D721Med (cell line): ENCODE measurements at places on chromosomes 7 and 10.

DNA sequence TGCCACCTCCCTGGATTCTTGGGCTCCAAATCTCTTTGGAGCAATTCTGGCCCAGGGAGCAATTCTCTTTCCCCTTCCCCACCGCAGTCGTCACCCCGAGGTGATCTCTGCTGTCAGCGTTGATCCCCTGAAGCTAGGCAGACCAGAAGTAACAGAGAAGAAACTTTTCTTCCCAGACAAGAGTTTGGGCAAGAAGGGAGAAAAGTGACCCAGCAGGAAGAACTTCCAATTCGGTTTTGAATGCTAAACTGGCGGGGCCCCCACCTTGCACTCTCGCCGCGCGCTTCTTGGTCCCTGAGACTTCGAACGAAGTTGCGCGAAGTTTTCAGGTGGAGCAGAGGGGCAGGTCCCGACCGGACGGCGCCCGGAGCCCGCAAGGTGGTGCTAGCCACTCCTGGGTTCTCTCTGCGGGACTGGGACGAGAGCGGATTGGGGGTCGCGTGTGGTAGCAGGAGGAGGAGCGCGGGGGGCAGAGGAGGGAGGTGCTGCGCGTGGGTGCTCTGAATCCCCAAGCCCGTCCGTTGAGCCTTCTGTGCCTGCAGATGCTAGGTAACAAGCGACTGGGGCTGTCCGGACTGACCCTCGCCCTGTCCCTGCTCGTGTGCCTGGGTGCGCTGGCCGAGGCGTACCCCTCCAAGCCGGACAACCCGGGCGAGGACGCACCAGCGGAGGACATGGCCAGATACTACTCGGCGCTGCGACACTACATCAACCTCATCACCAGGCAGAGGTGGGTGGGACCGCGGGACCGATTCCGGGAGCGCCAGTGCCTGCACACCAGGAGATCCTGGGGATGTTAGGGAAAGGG is 913 bp downstream of the NPY start:
- no peak for DNase-seq

DNA sequence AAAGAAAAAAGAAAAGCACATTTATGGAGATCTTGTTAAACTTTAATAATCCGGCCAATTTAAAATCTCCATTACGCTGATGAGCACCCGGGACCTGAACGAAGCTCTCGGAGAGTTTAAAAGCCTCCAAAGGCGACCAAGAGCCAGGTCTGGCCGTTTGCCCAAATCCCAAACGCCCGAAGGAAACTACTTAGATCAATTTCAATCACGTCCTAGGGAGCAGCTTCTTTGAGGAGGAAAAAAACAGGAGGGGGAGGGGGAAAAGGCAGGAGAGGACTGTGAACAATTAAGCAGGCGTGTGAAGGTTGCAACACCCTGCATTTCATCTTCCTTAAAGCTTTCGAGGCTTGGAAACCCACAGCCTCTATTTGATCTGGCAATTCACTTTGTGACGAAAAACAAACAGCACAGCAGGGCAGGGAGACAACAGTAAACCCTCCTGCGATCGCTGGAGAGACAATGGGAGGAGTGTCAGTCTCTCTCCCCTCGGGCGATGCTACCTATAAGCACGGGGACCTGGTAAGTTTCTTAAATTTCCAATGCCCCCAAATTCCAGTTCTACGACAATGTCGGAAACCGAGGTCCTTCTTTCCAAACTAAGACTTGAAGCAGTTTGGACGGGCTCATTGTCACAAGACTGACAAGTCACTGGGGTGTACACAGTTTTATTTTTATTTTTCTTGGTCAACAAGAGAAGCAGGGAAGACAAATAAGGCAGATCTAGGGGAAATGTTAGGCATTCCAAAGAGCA is 1.2 kb downstream of the KLF6 start:
- no peak for DNase-seq

DNA sequence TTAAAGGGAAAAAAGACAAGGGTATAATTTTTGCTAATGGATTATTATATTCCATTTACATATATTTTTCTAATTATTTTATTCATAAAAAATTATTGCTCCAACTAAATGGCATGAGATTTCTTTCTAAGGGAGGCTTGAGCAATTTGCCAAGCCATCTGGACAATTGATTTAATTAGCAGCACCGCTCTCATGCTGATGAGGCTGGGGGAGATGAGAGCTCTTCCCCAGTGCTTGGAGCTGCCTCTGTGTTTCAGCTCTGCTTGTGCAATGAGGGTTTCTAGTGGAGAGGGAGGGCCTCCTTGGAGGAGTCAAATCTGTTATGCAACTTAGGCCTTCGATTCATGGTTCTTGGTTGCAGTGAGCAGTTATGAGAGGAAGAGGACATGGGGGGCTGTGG is 574.3 kb downstream of the TCERG1L start:
- no peak for DNase-seq

- DNase-seq = no peak
These were observed 47.6 kb downstream of the GTF2IRD1 start for GRCh38 chr7:74501298-74501697.

GRCh38 chr10:34489411-34489810 is 325.7 kb downstream of the PARD3 start:
- no peak for DNase-seq

- no peak for DNase-seq
These were observed 34.4 kb upstream of the HABP2 start for GRCh38 chr10:113518415-113518814.

GRCh38 chr7:146126767-146127509 is 10.3 kb downstream of the CNTNAP2 start:
- DNase-seq = no peak

- no peak for DNase-seq
These were observed 8.4 kb downstream of the LAMB1 start for GRCh38 chr7:107994421-107995030.

DNA sequence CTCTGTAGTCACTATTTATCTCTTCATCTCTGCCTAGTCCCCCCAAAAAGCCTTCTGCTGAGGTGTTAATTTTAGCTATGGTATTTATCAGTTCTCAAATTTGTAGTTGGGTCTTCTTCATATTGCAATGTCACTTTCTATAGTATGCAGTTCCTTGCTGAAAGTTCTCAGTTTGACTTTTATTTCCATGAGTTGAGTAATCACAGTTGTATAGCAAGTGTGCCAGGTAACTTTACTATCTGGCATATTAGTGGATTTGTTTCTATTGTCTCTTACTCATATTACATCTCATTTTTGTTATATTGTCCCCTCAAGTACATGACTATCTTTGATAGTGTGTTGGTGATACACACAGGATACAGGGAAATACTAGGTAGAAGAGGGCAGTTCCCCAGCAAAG is 152.8 kb downstream of the CUBN start:
- no peak for DNase-seq

DNA sequence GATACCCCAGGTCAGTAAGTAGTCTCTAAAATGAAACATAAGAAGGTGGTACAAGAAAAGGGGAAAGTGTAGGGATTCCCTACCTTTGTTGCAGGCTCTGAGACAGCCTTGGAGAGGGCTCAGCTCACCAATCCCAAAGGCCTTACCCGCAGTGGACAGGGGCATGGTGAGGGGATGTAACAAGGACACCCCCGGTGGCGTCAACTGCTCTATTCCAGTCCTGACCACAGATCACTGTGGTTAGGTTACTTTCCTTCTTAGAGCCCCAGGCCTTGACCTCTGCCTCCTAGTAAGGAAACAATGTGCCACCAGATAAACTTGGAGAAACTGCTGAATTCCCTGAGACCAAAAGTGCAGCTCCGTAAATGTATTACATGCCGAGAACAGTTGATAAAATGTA is 17.5 kb downstream of the PLXNA4 start:
- DNase-seq = no peak

DNA sequence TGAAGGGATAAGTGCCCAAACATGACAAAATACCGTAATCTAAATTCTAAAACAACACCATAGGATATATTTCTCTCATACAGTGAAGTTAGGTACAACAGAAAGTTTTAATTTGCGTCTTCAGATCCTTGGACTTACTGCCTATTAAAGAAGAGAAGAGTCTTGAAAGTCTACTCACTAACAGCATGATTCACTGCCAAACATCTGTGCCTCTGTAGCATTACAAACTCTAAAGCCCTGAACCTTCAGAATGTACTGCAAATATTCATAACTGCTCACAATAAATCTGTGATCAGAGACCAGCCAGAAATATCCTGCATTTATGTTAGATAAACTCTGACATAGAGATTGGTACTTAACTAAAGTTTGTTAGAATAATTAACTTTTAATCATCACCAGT is 365.3 kb downstream of the PARD3 start:
- no peak for DNase-seq

GRCh38 chr7:20598459-20599309 is 16.8 kb upstream of the ABCB5 start:
- DNase-seq = no peak

DNA sequence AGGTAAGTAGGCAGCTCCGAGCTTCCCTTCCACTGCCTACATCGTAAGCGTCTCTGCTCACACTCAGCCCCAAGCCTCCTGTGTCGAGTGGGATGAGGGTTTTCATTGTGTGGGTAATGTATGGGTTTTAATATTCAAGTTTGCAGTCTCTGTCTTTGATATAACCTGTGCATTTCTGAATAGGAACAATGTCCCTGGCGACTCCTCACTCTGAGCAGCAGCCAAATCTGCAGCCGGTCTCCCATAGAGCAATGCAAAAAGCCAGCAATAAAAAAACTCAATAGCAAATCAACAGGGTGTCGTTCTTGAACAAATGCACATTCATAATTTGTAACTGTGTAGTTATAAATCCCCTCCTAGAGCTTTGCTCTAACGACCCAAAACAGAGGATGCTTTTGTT is 33.4 kb downstream of the PPP1R17 start:
- DNase-seq = no peak

DNA sequence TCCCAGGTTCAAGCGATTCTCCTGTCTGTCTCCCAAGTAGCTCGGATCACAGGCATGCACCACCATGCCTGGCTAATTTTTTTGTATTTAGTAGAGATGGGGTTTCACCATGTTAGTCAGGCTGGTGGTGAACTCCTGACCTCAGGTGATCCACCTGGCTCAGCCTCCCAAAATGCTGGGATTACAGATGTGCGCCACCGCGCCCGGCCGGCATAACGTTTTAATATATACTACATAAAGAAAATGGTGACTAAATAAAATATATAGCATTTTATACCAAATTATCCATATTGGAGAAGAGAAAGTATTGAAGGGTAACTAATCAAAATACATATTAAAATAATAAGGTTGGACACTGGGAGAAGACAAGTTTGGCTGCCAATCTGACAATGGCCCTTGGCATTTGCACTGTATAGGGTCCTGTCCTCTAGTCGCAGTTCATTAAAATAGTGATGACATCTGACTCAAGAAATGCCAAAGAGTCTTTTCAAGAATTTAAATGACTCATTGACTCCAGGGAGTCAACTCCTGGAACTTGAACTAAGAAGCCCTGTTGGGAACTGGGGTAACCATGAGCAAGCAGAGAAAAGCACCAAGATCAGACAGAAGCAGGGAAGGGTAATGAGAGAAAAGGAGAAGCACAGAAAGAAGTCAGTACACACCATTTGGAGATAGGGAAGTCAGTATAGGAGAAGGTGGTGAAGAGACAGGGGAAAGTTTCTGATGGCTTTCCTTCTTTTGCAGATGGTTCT is 91.1 kb downstream of the CH25H start:
- DNase-seq = no peak

GRCh38 chr10:96339956-96340904 is 18.6 kb downstream of the OPALIN start:
- peak; percentile 31 for DNase-seq

GRCh38 chr10:132270721-132271457 is 36.9 kb downstream of the STK32C start:
- DNase-seq = no peak

- no peak for DNase-seq
These were observed 368.4 kb upstream of the ZMIZ1 start for GRCh38 chr10:78700413-78700812.

GRCh38 chr10:45410807-45411606 is 37.0 kb downstream of the ALOX5 start:
- no peak for DNase-seq

- DNase-seq = no peak
These were observed 22.9 kb downstream of the ATE1 start for GRCh38 chr10:121904888-121905287.

DNA sequence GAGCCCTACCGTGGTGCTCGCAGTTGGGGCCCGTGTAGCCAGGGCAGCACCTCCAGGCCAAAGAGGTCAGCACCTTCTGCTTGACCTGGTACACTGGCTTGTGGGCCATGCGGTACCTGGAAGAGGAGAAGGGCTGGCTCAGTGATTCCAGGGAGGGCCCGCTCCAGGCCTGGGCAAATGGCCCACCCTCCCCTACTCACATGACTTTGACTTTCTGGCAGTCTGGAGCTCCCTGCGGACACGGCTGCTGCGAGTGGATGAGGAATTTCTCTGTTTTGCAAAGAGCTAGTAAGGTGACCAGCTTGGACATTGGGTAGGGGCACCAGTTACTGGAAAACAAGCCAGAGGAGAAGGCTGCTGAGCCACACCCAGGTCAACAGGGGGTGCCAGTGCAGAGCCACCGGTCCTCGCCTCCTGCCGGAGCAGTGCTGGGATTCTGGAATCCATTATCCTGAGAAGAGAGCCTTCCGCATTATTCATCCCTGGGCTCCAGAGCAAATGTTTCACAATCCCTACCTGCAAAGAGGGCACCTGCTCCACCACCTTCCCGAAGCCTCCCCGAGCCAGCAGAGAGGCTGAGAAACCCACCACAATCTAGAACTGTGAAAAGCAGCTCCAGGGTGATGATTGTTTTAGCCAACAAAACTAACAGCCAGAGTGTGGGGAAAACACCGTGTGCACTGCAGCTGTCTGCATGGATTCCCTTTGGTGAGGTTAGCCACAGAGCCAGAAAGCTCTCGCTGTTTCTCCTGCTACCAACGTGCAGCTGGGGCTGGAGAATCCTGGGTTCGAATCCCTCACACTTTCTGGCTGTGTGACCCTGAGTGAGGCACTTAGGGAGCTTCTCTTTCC is 11.8 kb downstream of the MMRN2 start:
- no peak for DNase-seq

DNA sequence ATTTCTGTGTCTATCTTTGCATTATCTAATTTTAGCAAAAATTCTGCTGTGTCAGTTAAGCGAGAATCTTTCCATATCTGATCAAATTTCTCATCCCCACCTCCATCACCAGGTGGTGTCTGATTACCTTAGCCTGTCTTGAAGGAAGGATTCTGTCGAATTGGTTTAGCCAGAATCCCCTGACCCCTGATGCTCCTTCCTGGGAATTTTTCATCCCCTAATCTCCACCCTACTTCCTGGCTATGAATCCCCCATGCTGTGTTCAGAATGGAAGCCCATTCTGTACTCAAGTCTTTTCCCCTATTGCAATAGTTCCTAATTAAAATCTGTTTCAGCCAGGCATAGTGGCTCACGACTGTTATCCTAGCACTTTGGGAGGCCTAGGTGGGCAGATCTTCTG is 216.1 kb downstream of the SKIDA1 start:
- DNase-seq = no peak

DNA sequence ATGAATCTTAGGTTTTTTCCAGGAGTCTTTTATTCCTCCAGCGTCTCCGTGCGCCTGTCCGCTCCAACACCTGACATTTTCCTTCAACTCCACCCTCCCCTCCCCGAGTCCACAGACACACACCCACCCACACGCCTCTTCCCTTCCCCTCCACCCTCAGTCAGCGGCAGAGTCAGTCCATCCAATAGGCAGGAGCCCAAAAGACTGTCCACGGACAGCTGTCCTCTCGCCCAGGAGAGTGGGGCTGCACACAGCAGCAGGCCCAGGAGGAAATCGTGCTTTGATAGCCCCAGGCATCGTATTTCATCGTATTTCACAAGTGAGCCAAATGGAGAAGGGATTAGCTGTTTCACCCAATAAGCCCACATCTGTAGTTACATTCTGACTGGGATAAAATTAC is 285.1 kb downstream of the ZEB1 start:
- no peak for DNase-seq
